ENCODE measurements at places on chromosomes 3 and 15.

GRCh38 chr3:21587894-21588293, 163.1 kb downstream of the ZNF385D start:
- no peak for DNase-seq

DNA sequence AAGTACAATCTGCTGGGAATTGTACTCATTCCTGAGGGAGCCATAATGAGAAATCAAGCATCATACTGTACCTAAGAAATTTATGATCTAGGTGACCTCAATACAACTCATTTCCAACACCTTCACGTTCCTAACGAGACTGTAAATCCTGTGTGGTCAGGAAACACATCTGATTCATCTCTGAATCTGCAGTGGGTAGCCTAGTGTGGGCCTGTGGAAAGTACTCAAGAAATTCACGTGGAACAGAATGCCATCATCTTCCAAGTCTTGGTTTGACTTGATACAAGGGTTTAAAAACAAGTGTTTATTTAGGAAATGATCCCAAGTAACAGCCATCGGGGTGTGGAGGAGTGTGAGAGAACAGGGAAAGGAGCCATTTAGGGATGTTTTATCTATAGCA, 568.9 kb downstream of the EDEM1 start:
- DNase-seq: no peak

- no peak for DNase-seq
Observed at GRCh38 chr15:38427380-38427779, 26.5 kb upstream of the FAM98B start.

DNA sequence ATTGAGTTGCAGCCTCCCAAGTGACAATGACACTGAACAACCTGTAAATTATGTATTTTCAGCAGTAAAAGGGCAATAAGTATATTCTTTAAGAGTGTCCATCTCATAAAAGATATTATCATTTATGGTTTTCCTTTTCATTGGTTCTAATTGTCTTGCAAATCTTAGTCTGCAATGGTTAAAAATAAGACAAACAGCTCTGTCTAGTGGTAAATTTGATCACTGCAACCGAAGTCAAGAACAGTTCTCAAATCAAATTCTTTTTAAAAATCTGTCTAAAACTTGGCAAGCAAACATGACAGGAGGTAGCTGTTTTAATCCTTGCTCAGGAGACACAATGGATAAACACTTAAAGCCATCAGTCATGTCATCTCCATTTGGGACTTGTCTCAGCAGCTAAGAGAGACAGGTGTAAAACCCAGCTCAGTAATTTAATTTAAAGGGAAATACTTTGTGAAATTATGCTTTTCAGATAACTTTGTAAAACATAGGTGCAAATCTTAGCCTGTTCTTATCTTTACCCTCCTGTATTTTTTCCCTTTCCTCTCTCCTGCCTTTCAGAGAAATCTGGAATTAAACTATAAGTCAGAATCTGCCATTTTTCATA, 150.3 kb upstream of the ARHGEF26 start:
- no peak for DNase-seq

GRCh38 chr3:47984075-47984728, 32.0 kb downstream of the MAP4 start:
- no peak for DNase-seq

DNA sequence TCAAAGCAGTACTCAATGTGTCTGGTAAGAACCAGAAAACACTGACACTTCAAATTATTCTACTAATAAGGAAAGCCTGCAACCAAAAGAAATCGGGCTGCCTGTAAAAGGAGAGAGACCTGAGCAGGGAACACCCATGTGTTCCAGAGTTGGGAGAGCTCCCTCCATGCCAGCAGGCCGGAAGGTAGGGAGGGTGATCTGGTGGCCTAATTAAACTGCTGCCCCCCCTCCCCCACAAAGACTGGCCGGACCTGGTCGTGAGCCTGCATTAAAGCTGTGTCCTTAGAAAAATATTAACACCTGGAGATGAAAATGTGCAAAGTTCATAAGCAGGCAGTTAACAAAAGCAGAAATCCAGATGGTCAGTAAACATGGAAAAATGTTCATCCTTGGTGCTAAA, 170.6 kb upstream of the BHLHE40 start:
- no peak for DNase-seq

- no peak for DNase-seq
Observed at GRCh38 chr3:192409838-192410683, 317.3 kb downstream of the FGF12 start.

- DNase-seq: no peak
Observed at GRCh38 chr3:4897765-4898453, 81.3 kb upstream of the BHLHE40 start.

- no peak for DNase-seq
Observed at GRCh38 chr3:147119989-147120388, 286.4 kb downstream of the ZIC4 start.

DNA sequence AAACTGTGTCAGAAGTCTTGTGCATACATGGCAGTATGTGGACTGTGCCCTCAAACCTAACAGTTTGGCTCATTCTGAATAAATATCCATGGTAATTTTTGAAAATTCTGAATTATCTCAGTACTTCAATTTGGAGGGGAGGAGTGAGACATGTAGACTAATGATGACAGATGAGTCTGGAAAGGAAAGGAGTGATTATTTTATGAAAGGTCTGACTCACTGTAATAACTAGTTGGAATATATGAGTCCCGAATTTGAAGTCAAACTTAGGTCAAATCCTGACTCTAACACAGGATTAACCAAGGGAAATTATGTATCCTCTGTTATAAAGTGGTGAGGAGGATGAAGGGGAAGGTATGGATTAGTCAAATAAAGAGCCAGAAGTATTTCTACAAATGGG, 38.6 kb downstream of the SUCNR1 start:
- no peak for DNase-seq

- no peak for DNase-seq
Observed at GRCh38 chr15:81052046-81052445, 51.3 kb downstream of the TLNRD1 start.

GRCh38 chr3:153160451-153161137, 1.4 kb upstream of the RAP2B start:
- DNase-seq: peak; percentile 90

GRCh38 chr15:66701422-66702034, 508 bp upstream of the SMAD6 start:
- DNase-seq: peak; percentile 56

- DNase-seq: no peak
Observed at GRCh38 chr3:12318758-12319621, 30.1 kb downstream of the PPARG start.

DNA sequence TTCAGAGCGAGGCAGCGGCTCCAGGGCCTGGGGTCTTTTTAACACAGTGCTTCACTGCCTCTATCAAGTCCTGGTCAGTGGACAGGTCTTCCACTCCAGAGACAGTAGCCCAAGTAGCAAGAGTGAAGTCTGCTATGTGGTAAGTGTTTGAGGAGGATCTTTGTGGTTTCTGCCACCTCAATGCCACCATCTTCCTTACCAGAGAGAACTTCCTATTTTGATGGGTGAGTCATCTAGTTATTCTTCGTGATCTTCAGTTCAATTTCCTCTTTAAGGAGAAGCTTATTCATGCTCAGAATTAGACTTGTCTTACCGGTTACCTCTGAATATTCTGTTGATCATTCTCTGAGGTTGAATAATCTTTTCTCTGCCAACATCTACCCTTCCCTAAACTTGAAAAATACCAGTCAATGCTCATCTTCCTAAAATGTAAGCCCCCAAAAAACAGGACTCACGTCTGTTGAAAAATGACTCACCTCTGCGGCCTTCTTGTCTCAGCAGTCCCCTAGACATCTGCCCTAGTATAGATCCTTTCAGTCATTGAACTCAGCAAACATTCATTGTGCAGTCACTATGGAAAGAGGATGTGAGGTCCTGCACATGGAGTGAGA, 32.2 kb upstream of the BCL6 start:
- DNase-seq: peak; percentile 62

DNA sequence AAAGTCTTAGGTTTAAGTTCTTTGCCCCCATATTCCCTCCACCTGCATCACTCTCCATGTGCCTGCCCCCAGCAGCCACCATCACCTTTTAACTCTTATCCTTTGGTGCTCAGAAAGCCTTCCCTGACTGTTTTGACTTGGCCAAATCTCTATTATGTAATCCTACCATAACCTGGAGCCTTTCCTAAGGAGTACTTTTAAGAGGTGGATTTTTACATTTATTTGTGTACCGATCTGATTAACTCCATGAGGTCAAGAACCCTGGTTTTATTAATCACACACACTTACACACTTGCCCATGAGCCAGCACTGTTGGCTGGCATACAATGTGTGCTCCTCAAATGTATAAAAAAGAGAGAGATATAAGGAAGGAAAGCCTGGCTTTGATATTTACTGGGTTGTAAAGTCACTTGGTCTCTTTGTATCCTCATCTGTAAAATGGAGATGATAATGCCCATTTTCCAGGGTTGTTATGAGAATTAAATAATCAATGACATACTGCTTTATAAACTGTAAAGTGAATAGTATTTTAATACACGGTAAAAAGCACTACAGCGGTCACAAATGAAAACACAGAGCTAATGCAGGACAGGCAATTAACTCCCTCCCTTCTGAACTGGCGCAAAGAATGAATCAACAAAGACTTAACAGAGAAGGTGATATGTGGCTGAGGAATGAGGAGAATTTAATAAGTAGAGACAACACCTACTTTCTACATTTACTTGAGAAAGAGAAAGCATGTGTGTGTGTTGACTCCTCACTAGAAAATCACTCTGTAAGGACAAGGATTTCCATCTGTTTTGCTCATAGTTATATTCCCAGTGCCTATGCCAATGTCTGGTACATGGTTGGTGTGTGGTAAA, 45.4 kb downstream of the ATP13A4 start:
- no peak for DNase-seq

- DNase-seq: no peak
Observed at GRCh38 chr3:69413551-69414207, 27.8 kb upstream of the FRMD4B start.

DNA sequence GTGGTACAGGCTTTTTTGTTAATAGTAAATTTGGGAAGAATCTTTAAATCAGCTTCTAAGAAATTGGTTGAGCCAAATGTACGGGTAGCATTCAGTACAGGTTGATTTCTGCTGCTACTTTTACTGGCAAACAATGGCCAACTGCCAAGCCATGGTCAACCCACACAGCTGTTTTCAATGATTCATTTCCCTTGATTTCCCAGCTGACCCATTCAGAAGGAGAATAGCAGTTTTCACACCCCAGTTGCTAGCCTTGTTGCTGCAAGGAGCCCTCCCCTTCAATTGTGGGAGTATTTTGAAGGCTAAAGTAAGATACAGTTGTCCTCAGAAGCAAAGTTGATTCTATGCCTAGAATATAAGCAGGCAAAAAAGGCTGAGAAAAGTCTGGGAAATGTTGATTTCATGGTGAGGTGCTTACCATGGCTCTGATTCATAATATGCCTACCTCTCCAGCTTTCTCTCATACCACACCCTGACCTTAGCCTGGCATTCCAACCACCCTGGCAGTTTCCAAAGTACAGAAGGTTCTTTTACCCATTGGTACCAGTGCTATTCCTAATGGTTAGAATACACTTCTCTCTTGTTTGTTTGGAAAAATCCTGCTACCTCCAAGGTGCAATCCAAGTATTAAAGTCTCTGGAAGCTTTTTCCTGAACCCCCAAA, 320.3 kb upstream of the TGFBR2 start:
- peak; percentile 64 for DNase-seq

DNA sequence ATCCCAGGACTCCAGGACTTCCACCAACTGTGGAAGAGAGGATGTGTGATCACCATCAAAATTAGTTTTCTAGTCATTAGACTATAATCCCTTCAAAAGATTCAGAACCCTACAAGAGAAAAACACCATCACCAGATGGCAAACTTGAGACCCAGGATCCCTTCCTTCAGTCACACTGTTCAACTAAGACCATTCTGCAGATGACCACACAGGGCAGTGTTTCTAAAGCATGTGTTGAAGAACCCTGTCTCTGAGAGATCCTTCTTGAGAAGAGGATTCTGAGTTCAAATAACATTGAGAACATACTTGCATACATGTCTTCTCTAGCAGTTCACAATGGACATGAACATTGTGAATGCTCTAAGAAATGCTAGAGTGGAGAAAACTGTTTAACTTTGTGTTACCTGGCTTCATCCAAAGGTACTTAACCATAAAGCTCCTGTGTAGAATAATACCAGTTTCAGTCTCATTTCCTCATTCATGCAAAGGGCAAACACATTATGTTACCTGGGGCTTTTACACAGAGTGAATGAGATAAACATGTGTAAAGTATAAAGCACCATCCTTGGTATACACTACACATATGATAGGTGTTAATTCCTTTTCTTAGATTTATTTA, 2.4 kb upstream of the ADGRG7 start:
- DNase-seq: no peak

GRCh38 chr3:194740859-194741491, 55.3 kb downstream of the FAM43A start:
- DNase-seq: peak; percentile 6

- DNase-seq: no peak
Observed at GRCh38 chr15:89112341-89112971, 24.2 kb downstream of the ABHD2 start.

DNA sequence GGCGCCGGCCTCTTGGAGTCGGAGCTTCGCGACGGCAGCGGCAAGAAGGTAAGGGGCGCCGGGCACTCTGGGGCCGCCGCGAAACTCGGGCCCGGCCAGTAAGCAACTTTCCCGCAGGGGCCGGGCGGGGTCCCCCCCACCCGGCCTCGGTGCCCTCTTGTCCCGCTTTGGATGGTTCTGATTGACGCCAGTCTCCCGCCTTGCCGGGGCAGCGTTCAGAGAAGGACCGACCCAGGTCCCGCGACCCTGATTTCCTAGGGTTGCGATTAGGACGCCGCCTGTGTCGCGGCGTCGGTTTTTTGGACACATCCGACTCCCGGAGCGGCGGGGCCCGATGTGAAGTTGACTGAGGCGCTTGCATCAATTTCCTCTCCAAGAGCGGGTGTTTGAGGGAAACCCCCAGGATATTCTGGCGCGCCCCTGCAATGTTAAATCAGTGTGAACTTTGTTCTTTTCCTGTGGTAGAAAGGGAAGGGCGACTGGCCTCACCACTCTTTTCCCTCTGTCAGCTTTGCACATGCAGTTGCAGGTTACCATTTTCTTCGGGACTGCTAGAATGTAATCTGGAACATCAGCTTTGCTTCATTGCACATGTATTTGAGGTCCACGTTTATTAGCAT, 755 bp downstream of the PDE8A start:
- peak; percentile 54 for DNase-seq

DNA sequence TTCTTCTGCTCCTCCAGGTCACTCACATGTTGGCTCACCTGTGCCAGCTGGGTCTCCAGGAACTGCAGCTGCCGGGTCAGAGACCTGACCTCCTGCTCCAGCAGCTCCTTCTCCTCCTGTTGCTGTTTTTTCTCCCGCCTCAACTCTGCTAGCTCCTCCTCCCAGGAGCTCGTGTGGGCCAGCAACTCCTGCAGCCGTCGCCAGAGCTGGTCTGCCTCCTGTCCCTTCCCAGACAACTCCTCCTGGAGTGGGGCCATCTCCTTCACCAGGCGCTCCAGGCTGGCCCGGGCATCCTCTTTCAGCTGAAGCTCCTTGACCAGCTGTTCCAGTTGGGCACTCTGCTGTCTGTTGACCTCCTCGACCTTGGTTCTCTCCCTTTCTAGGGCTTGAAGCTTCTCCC, 24.5 kb downstream of the CXCR6 start:
- DNase-seq: no peak

Data from activated T-cell treated with anti-CD3 and anti-CD28 coated beads, Interleukin-2, amount 50 U/mL, for 72 hours (primary cell).